ENCODE measurements at places on chromosomes 7 and 10.

- no peak for DNase-seq
These were observed 145.3 kb downstream of the CELF2 start for GRCh38 chr10:11162828-11163599.

GRCh38 chr10:77836299-77836820, 90.2 kb downstream of the DLG5 start:
- DNase-seq, result no peak

DNA sequence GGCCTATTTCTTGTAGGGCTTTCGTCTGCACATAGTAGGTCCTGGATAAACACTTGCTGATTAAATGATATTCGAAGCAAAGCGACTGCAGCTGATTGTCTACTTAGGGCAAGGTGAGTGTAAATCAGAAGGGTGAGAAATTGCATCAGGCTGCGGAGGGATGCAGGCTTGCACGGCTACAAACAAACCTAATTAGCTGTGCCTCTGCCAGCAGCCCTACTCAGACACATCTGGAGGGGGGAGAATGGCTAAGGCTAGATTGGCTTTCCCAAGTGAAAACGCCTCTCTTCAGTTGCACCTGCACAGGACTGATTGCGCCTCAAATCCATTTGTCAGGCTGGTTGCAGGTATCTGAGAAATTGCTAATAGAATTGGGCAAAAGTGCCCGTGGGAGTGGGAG, 247.5 kb downstream of the DPP6 start:
- DNase-seq, result no peak

DNA sequence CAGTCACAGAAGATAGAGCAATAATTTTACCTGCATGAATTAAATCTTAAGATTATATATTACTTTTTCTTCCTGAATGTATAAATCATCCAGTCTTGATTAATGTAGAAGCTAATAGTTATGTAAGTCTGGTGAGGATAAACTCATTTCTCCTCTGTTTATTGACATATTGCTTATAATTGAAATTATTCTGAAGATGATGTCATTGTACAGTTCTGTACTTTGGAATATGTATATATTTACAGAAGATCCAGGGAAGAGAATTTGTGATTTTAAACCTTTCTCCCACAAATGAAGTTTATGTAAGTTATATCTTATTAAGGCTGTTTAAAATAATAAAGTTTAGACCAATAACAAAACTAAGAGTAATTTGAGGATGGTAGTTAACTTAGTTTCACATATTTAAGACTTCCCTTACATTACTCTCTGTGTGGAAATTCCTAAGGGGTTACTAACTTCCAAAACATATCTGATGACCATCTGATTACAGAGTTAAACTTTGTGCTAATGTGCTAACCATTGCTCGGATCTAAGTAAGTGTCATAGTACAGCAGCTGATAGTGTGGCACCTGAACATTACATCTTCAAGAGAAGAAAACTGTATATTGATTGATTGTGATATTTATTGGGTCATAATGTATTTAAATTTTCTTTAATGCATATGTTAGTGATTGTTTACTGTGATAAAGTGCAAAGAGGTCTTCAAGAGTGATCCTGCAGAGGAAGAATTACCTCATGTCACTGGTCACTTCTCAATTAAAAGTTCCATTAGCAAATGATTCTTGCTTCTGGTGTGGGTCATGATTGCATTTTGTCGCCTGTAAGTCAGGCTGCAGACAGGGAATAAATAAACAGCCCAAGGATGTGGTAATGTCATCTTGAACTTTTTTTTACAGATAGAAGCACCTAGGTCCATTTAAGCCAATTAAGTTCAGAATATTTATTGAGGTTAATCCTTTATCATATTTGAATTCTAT, 96.9 kb downstream of the UBE3C start:
- no peak for DNase-seq

- no peak for DNase-seq
These were observed 43.2 kb downstream of the VAX1 start for GRCh38 chr10:117094856-117095255.

GRCh38 chr7:20696002-20696605, 80.6 kb downstream of the ABCB5 start:
- no peak for DNase-seq

DNA sequence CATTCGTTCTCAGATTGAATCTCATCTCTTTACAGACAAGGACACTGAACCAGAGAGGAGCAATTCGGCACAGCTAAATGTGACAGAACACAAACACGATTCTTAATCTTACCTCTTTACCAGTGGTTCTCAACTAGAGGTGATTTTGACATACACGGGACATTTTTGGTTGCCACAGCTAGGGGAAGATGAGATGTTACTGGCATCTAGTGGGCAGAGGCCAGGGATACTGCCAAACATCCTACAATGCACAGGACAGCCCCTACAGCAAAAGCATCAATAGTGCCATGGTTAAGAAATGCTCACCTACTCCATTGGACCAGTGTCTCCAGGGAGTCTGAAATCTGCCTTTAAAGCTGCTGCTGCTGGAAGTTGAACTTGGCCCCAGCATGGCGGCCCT, 27.3 kb downstream of the PDE1C start:
- no peak for DNase-seq

GRCh38 chr10:60950300-60950699, 6.3 kb upstream of the RHOBTB1 start:
- no peak for DNase-seq

GRCh38 chr7:136086712-136087111, 109.6 kb upstream of the MTPN start:
- no peak for DNase-seq

DNA sequence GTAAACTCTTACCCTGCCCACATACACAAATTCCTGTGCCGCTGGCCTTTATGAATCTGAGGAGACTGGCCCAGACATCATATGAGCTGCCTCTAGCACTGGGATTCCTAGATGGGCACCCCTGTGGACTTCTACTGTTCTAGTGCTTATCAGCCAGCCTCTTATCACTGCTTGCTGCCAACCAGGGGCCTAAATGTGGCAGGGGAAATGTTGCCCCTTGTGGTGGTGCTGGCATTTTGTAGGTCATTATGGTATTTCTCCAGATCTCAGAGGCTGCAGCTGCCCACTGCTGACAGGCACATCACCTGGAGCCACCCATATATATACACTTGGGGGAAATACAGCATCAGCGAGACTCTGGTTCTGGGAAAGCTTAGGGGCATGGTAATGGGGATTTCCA, 5.4 kb downstream of the SFR1 start:
- DNase-seq, result no peak

DNA sequence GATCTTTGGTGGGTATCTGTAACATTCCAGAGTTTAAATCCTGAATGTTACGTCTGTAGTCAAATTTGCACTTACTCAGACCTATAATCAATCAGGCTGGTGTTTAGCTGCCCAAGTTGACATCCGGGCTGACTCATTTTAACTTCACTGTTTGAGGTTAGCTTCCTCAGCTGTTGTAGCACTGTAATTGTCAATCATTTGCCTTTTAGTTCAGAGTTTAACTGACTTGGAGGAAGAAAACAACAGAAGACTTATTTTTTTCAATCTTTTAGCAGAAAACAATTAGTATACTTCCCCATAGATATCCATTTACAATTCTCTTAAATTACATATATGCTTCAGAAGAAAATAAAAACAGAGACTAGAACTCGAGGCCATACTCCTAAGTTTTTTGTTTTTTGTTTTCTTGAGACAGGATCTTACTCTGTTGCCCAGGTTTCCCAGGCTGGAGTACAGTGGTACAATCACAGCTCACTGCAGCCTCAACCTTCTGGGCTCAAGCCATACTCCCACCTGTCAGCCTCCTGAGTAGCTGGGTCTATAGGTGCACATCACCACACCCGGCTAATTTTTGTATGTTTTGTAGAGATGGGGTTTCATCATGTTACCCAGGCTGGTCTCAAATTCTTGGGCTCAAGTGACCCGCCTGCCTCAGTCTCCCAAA, 38.5 kb upstream of the LRRC17 start:
- no peak for DNase-seq

GRCh38 chr7:101200504-101200861, 353 bp downstream of the MOGAT3 start:
- no peak for DNase-seq

GRCh38 chr10:32971536-32972091, 13.6 kb upstream of the ITGB1 start:
- DNase-seq, result no peak

DNA sequence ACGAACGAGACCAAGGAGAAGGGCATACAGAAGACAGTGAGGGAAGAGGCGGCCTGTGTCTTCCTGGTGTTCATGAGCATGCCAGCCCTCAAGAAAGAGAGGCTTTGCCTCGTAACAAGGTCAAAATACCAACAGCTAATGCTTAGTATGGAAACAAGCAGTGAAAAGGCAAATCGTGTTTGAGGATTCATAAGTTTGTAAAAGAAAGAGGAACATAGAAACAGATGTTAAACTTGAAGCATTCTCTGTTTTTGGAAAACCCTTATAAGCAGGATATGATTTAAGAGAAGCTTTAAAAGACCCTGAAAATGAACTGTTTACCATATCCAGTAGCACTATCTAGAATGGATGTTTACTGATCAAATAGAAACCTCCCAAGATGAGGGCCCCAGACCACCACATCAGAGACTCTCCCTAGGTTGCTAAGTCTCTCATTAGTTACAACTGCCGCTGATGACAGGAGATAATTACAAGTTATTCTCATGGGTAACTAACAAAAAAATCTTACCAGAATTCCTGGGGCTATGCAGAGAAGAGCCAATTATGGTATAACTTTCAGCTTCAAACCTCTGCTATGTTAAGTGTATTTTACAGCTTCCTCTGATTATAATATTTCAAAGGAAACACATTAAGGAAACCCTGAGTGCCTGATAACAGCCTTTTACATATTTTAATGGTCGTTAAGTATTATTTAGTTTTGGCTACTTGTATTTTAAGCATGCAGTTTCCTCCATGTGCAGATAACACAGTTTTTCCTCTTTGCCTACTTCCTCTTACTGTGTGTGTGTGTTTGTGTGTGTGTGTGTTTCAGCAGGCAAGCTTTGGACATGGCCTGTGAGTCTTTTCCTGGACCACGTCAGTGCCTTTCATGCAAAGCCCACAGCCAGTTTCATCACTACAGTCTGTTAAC, 17.9 kb downstream of the JCAD start:
- DNase-seq, result no peak

- no peak for DNase-seq
These were observed 27.1 kb downstream of the BBS9 start for GRCh38 chr7:33156441-33156840.

DNA sequence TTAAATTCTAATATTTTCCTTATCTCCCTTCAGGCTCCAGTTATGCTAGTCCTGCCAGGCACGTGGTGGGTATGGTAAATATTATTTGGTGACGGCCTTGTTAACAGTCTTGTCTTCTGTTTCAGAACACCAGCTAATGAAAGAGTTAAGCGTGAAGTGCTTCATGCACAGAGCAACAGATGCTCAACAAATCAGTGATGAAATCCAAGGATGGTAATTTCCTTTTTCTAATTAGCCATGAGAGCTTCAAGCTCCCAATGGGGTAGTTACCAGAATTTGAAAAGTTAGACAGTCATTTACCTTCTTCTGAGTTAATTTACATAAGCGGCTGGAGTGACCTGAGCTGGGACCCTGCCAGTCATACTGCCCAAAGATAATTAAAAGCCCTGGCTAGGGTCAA, 1.9 kb upstream of the OTUD1 start:
- DNase-seq, result no peak

- DNase-seq, result no peak
These were observed 18.0 kb upstream of the DUSP5 start for GRCh38 chr10:110479710-110480109.

- DNase-seq, result no peak
These were observed 550.6 kb downstream of the GLRX3 start for GRCh38 chr10:130686689-130687300.

GRCh38 chr10:26430641-26431163, 7.4 kb upstream of the APBB1IP start:
- no peak for DNase-seq

DNA sequence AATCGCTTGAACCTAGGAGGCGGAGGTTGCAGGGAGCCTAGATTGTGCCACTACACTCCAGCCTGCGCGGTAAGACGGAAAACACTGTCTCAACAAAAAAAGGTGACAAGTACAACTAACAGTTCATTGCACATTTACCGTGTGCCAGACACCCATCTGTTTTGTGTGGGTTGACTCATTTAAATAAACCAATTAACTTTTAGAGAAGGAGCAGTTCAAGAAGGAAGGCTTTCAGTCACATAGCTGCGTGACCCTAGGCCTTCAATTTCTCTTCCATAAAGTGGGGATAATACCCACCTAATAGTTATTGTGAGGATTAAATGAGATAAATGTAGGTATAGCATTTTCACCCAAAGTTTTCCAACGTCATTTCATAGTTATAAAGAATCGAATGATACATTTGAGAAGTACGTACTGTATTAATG, 52.3 kb upstream of the KDM7A start:
- no peak for DNase-seq

GRCh38 chr10:114573330-114574045, 84.6 kb downstream of the ABLIM1 start:
- DNase-seq, result no peak

GRCh38 chr10:69318867-69319727, 40.8 kb downstream of the HK1 start:
- DNase-seq, result no peak

- DNase-seq, result no peak
These were observed 622.5 kb downstream of the PARD3 start for GRCh38 chr10:34192646-34193045.

DNA sequence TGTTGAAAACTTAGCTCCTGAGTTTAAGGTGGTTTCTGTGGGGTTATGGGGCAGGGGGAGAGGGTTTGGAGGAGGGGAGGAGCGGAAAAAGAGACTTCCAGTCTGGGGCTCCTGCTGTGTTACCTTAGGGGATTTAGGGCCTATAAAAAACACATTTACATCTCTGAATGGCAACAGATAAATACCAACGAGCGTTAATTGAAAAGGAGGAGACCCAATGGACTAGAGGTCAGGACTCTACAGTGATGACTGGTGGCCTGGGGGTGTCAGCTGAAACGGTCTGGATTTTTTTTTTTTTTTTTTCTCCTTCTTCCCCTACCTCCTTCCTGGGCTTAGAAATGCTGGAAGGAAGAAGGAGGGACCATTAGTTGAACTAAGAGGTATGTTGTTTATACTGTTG, 47.4 kb downstream of the AUTS2 start:
- no peak for DNase-seq

- no peak for DNase-seq
These were observed 16.3 kb upstream of the PLCE1 start for GRCh38 chr10:93977442-93977841.

GRCh38 chr7:68185631-68186456, 1189.2 kb downstream of the TYW1 start:
- peak; percentile 35 for DNase-seq

Measured in NCI-H774 (cell line).